ENCODE measurements at places on chromosomes 12 and 14. TPM values are rescaled to one million over a fixed set of nuclear protein-coding genes. Genes with fewer than 3 reads are reported as not detected.

Gene AVPR1A
- not detected for total RNA-seq

Gene TSPAN11
- not detected for total RNA-seq

GRCh38 chr12:32390572-32391219 lies 8.7 kb upstream of the FGD4 start:
- DNase-seq, result peak; percentile 40

- no peak for DNase-seq
Observed at GRCh38 chr14:56379956-56380355, 199.6 kb upstream of the TMEM260 start.

DNA sequence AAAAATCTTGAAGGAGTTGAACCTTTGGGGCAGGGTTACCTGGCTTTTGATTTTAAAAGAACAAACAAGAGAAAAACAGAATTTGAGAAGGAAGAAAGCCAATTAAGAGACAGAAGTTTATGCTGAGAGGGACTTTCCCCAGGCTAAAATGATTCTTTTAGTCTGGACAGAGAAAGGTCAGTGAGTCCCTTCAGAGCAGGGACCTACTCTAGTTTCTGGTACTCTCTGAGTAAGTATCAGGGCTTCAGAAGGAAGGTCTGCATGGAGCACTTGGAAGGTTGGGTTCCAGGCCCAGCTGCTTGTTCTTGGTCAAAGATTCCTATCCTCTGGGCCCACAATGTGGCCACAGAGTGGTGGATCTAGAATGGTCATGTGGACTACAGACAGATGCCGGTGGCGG lies 59.6 kb downstream of the KLRG1 start:
- no peak for DNase-seq

- DNase-seq, result no peak
Observed at GRCh38 chr14:58788655-58789503, 151.1 kb downstream of the DACT1 start.

GRCh38 chr14:75143761-75144527 lies 17.1 kb upstream of the NEK9 start:
- no peak for DNase-seq

GRCh38 chr14:89618811-89619551 lies 201.9 kb upstream of the FOXN3 start:
- peak; percentile 20 for DNase-seq

DNA sequence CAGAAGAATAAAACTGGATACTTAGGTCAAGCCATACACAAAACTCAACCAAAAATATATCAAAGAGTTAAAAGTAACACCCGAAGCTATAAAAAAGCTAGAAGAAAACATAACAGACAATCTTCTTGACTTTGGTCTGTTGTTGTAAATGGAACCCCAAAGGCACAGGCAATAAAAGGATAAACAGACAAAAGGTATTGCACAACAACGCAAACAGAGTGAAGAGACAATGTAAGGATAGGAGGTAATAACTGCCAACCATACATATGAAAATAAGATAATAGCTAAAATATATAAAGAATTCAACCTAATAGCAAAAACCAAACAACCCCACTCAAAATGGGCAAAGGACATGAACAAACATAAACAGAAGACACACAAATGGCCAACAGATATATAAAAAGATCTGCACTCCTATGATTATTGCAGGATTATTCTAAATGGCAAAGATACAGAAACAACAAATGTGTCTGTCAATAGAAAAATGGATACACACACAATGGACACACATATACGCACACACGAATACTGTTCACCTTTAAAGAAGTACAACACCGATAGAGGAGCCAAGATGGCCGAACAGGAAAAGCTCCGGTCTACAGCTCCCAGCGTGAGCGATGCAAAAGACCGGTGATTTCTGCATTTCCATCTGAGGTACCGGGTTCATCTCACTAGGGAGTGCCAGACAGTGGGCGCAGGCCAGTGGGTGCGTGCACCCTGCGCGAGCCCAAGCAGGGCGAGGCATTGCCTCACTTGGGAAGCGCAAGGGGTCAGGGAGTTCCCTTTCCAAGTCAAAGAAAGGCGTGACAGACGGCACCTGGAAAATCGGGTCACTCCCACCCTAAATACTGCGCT lies 1137.1 kb downstream of the FSCB start:
- DNase-seq, result no peak

Data from foreskin keratinocyte (primary cell).